Tibial nerve (tissue), 4 donors: ENCODE measurements at places on chromosomes 7 and 10. TPM values are rescaled to one million over a fixed set of nuclear protein-coding genes. Genes with fewer than 3 reads are reported as not detected.

- H3K27me3 ChIP-seq: no peaks in the 10 kb centered on the region
- H3K27ac ChIP-seq: no peak overlapping the region
- no peak for DNase-seq
- no peaks in the 10 kb centered on the region for H3K36me3 ChIP-seq
Observed at GRCh38 chr10:62305813-62306212, 37.2 kb upstream of the RTKN2 start.

GRCh38 chr7:102439963-102440795 is 6.8 kb downstream of the ORAI2 start:
- peaks cover 58% of the 10 kb centered on the region for H3K36me3 ChIP-seq
- no peak overlapping the region for H3K4me3 ChIP-seq
- H3K27me3 ChIP-seq: no peaks in the 10 kb centered on the region
- H3K4me1 ChIP-seq: no peaks in the 10 kb centered on the region
- no peak for DNase-seq

DNA sequence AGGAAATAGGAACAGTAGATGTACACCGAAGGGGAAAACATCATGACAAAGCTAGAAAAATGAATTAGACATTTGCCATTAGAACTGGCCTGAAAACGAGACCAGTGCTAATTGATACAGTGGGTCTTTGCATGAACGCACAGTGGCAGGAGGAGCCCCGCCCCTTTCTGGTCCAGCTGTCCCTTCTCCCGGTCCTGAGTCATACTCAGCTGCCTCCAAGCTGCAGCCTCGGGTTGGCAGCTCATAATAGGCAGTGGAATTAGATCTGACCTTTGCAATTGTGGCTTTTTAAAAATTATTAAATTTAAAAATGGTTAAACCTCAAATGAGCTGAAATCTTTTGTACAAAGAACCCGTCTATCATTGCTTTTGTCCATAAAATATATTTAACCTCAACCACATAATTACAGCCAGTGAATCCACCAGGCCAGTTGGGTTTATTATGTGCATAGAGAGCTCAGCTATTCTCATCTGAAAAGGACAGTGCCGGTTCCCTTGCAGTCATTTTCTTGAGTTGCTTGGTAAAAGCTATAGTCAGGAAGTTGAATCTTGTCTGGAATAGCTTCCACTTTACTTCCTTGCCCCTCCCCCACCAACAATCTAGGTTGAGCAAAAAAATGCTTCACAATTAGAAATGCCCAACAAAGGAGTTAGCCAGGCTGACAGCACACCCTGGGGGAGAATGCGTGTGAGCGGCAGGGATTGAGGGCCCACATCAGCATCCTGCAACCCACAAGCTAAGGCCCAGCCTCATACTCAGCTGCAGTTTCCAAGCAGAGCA is 147.1 kb downstream of the BUB3 start:
- H3K4me3 ChIP-seq: no peak overlapping the region
- no peaks in the 10 kb centered on the region for H3K4me1 ChIP-seq
- no peaks in the 10 kb centered on the region for H3K27me3 ChIP-seq
- peak overlapping the region; percentile 4 for H3K27ac ChIP-seq
- no peak for DNase-seq
- no peaks in the 10 kb centered on the region for H3K36me3 ChIP-seq

DNA sequence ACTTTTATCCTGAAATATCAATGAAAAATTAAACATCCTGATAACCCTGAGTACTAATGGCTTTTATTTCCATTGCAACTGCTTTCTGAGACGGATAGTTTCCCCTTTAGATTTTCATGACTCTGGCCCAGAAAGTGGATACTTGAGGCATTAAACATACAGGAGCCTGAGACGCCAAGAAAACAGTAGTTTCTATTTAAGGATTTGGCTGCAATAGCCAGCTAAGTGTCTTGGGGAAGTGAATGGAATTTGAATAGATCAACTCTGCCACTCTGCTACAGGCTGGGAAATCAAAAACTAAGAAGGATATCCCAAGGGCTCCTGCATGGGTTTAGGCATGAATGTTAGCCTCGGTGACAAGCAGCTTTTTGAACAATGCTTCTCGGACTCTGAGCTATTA is 24.7 kb upstream of the GPAM start:
- H3K4me1 ChIP-seq: no peaks in the 10 kb centered on the region
- no peak for DNase-seq
- no peaks in the 10 kb centered on the region for H3K36me3 ChIP-seq
- no peaks in the 10 kb centered on the region for H3K27me3 ChIP-seq

- no peak overlapping the region for H3K4me3 ChIP-seq
- H3K4me1 ChIP-seq: no peaks in the 10 kb centered on the region
- DNase-seq: no peak
- H3K27me3 ChIP-seq: no peaks in the 10 kb centered on the region
Observed at GRCh38 chr7:31860925-31861324, 173.9 kb downstream of the PPP1R17 start.

DNA sequence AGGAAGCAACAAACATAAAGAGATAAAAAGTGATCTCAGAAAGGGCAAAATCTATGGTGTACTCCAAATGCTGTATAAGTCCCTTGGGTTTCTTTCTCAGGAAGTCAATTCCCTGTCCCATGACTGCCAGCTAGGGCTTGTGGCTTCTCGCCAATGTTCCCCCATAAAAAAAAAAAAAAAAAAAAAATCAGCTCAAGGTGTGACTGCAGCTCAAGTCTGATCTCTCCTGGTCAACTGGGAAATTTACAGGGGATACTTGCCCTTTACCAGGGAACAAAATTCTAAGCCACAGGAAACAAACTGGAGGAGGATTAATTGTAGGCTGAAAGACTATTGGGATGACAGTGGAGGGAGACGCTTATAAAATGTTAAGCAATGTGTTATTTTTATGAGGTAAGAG is 76.0 kb downstream of the PCGF5 start:
- DNase-seq: no peak
- H3K27ac ChIP-seq: no peak overlapping the region
- no peaks in the 10 kb centered on the region for H3K27me3 ChIP-seq
- no peaks in the 10 kb centered on the region for H3K36me3 ChIP-seq

DNA sequence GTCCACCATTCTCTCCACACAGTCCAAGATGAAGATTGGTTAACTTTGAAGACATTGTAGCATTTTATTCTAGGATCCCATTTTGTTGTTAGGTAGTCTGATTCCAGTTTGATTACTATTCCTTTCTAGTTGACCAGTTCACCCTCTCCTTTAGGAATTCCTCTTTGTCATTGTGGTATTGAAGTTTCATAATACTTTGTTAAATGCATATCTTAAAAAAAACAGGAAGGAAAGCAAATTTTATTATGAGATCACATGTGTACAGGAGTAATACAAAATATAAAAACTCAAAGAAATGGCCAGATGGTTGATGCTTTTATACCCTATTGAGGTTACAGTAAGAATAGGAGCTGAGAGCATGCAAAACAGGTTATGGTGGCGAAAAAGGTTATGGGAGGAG is 15.5 kb upstream of the SEMA3C start:
- no peak overlapping the region for H3K4me3 ChIP-seq
- no peak overlapping the region for H3K27ac ChIP-seq
- H3K4me1 ChIP-seq: no peaks in the 10 kb centered on the region
- H3K36me3 ChIP-seq: no peaks in the 10 kb centered on the region
- no peak for DNase-seq

- H3K4me1 ChIP-seq: no peaks in the 10 kb centered on the region
- no peak overlapping the region for H3K27ac ChIP-seq
- no peaks in the 10 kb centered on the region for H3K36me3 ChIP-seq
- H3K4me3 ChIP-seq: no peak overlapping the region
Observed at GRCh38 chr10:66782776-66783175, 143.1 kb upstream of the LRRTM3 start.

DNA sequence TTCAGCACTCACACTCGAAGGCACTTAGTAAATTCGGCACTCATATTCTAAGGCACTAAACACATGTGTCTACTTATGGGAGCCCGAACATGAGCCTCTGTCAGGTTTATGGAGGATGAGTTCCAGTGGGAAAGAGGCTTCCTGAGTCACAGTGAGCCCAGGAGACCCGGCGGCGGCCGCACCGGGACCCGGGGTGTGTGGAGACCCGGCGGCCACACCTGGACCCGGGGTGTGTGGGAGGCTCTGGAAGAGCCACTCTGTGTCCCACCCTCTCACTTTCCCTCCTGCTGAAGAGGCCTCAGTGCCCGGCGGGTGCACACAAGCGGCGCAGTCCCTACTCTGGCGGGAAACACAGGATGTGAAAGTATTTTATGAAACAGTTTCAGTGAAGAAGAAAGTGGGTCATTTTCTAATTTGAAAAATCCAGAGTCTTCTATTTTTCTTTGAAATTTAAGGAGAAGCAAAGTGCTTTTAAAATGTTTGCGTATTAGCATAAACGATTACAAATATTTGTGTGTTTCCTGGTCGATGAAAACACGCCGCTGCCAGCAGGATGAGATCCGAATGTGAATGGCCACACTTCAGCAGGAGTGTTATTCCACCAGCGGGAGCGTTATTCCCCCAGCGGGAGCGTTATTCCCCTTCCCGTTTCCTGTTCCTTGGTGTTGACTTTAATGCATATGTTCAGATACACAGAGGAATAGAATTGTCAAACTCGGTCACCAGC is 625.1 kb downstream of the DNAJB6 start:
- no peak overlapping the region for H3K4me3 ChIP-seq
- H3K4me1 ChIP-seq: no peaks in the 10 kb centered on the region
- H3K27ac ChIP-seq: no peak overlapping the region
- no peaks in the 10 kb centered on the region for H3K36me3 ChIP-seq
- H3K27me3 ChIP-seq: no peaks in the 10 kb centered on the region

The SUN3 gene
- not detected for total RNA-seq

The CDC14C gene
- total RNA-seq: not detected

The ANKRD2 gene
- 0.22 TPM for total RNA-seq

The PIK3AP1 gene
- 14.9 TPM for total RNA-seq

The VIM gene
- total RNA-seq: 8,005 TPM

The FAM241B gene
- total RNA-seq: 4.2 TPM

The MRC1 gene
- 34.3 TPM for total RNA-seq
